CD4-positive, alpha-beta T cell treated with Interleukin-1 beta for 1 hour (primary cell): ENCODE measurements at places on chromosomes 12 and 14.

DNA sequence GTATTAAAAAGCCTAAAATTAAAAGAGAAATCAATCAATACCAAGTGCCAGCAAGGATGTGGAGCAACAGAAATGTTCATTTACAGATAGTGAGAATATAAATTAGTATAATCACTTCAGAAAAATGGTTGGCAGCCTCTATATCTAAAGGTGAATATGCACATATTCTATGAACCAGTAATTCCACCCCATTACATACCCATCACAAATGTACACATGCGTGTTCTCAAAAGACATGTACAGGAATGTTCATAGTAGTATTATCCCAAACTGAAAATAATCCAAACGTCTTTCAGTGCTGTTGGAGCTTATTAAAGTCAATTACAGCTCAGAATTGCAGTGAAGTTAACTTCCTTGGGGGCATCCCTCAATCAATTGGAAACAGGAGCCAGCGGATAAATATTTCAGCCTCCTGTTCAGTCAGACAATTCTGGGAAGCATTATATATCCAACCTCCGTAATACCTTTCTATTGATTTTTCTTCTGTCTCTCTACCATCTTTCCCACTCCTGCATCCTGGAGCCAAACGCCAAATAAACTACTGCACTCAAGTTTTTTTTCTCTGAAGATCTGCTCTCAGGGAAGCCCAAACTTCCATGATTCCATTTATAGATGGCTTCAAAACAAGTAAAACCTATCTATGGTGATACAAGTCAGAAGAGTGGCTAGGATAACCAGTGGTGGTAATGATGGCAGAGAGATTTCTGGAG, 45.0 kb upstream of the OR5AU1 start:
- DNase-seq: no peak

- peak; percentile 1 for DNase-seq
Observed at GRCh38 chr12:42097971-42098370, 46.7 kb downstream of the GXYLT1 start.

DNA sequence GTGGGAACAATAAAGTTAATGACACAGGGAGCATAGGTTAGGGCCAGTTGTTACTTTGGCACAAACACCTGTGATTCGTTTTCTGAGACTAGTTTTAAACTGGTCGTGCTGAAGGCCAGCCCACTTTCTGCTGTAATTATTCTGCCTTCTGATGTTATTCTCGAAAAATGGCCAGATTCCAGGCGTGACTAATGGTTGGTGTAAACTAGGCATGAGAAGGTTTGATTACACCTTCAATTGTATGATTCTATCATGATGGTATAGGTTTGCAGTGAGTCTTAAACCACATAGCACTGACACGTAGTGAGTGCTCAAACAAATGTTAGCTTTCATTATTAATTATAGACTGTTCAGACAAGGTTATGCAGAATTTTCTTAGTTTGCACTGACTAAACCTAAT, 39.0 kb downstream of the CKB start:
- no peak for DNase-seq

GRCh38 chr12:108879615-108880254, at the start of gene DAO:
Gene DAO, plus strand, starts transcription at chr12:108880092. Its CDS starts 4,915 bp downstream, at chr12:108885007.
- DNase-seq: no peak

GRCh38 chr12:14868916-14869506, 16.6 kb downstream of the MGP start:
- no peak for DNase-seq

DNA sequence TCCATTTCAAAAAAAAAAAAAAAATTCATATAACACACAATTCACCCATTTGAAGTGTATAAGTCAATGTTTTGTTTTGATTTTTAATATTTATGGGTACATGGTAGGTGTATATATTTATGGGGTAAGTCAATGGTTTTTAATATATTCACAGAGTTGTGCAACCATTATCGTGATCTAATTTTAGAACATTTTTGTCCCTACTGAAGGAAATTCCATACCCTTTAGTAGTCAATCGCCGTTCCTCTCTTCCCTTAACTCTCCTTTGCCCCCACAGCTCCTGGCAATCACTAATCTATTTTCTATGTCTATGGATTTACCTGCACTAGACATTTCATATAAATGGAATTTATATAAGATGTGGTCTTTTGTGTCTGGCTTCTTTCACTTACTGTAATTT, 92.8 kb downstream of the TRAFD1 start:
- DNase-seq: no peak

GRCh38 chr14:92978229-92979021, 55.5 kb downstream of the CHGA start:
- DNase-seq: no peak

GRCh38 chr12:84413656-84414055, 498.9 kb downstream of the SLC6A15 start:
- no peak for DNase-seq

- DNase-seq: no peak
Observed at GRCh38 chr12:101173197-101173749, 36.8 kb downstream of the SLC5A8 start.

- DNase-seq: no peak
Observed at GRCh38 chr12:12909995-12910420, 18.6 kb downstream of the GPRC5A start.

DNA sequence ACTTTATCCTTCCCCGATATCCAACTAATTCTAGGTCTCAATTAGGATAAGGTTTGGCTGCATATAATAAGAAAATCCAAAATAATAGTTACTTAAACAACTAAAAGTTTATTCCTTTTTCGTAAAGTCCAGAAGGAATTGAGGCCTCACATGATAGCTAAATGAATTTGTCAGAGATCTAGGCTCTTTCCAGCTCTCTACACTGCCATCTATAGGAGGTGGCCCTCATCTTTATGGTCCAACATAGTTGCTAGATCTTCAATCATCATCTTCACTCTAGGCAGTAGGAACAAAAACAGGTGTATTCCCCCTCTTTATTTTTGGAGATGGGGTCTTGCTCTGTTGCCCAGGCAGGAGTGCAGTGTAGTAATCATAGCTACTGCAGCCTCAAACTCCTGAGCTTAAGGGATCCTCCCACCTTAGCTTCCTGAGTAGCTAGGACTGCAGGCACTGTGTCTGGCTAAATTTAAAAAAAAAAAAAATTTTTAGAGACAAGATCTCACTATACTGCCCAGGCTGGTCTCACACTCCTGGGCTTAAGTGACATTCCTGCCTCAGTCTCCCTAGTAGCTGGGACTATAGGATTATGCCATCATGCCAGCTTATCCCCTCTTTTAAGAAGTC, 46.5 kb upstream of the SAV1 start:
- no peak for DNase-seq

DNA sequence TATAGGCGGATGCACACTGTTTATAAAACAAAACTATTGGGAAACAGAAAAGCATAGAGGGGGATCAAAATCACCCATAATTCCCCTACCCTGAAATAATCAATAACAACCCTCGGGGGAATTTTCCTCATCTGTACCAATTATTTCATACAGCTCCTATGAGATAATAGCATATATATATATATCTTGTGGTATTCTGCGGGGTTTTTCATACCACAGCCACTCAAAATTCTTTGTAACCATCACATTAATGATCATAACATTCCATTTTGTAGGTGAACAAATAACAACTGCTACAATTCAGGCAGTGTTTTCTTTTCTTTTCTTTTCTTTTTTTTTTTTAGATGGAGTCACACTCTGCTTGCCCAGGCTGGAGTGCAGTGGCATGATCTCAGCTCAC, 35.3 kb downstream of the P2RX7 start:
- no peak for DNase-seq

- no peak for DNase-seq
Observed at GRCh38 chr14:106846218-106846617, 1319.8 kb downstream of the TMEM121 start.

GRCh38 chr12:47867495-47867941, 37.3 kb downstream of the VDR start:
- DNase-seq: peak; percentile 17

DNA sequence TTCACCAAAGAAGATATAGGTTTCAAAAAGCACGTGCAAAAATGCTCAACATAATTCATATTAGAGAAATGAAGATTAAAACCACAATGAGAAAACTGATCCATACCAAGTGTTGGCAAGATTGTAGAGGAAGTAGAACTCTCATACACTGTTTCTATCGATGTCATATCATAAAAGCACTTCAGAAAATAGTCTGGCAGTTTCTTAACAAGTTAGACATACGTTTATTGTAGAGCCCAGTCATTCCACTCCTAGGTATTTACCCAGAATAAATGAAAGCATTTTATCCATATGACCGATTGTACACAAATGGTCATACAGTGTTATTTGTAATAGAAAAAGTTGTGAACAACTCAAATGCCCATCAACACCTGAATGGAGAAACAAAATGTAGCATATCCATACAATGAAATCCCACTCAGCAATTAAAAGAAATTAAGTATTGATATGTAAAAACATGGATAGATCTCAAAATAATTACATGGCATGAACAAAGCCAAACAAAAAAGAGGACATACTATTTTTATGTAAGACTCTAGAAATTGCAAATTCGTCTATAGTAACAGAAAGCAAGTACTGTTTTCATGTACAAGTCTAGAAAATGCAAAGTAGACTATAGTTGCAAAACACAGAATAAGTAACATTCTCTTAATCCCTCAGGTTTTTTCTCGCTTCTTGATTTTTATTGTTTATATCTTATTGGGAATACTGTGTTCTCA, 41.0 kb downstream of the USP15 start:
- no peak for DNase-seq

GRCh38 chr12:6394398-6394797, 10.4 kb downstream of the LTBR start:
- DNase-seq: no peak

DNA sequence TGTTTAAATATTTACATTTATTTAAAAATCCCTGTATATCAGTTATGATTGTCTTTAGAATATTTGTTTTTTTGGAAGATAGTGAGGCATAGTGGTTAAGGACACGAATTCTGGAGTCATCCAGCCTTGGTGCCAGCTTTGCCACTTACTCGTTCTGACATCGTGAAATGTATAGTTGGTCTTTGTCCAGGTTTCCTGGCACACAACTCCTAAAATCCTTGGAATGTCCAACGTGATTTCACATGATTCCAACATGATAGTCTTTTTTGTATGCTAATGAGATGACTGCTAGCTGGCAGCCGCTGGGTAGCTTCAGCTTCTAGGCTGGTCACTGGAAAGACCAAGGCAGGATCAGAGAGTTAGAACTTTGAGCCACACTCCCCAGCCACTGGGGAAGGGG, 64.8 kb downstream of the PRICKLE1 start:
- DNase-seq: no peak

DNA sequence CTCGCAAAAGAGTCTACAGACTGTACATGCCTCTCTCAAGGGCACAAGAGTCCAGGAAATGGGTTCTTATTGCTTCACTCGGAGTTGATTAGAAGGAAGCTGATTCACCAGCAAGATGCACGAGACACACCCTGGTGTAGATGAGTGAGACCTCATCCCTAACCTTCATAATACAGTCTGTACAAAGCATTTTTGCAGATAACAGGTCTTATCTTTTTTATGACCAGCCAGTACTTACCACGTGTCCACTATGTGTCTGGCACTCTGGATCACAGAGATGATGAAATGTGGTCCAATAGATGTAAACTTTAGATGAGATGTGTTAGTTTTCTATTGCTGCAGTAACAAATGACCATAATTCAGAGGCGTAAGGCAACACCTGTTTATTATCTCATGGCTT, 53.4 kb upstream of the PWP1 start:
- DNase-seq: no peak

- no peak for DNase-seq
Observed at GRCh38 chr14:82159624-82160023, 626.0 kb upstream of the SEL1L start.

DNA sequence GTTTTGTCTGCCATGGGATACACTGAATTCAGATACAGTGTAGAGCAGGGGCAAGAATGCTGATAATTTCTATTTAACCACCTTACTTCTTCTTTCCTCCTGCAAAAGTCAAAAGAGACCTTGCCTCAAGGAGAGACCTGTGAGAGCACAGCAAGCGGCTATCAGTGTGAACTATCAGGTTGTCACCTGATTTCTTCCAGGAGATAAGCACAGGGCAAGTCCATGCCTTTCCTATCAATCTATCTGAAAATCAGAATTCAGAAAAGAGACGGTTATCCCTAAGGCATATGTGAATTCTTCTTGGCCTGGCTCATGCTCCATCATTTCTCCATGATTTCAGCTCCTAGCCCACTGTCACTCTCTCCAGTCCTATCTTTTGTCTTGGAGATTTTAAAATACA, 128.9 kb upstream of the CCND2 start:
- no peak for DNase-seq

- no peak for DNase-seq
Observed at GRCh38 chr12:3964439-3964838, 91.2 kb upstream of the PARP11 start.

DNA sequence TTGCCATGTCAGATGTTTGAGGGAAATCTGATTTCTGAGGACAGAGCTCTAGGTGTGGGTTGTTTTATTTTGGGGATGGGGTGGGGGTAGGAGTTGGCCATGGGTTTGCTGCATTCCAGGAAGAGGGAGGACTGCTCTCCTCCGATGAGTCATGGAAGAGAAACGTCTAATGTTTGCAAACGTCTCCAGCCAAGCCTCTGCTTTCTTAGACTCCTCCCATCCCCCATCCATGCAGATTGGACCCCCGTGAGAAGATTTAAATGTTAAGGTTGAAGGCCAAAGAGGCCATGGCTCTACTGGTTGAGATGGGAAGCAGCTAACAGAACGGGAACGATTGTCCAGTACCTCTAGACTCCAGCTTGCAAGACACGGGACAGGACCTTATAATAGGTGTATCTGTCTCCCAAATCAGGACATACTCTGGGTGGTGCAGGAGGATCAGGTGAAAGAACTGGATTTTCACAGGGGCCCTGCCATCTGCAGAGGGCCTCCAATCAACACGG, 11.4 kb upstream of the ATP2A2 start:
- no peak for DNase-seq

DNA sequence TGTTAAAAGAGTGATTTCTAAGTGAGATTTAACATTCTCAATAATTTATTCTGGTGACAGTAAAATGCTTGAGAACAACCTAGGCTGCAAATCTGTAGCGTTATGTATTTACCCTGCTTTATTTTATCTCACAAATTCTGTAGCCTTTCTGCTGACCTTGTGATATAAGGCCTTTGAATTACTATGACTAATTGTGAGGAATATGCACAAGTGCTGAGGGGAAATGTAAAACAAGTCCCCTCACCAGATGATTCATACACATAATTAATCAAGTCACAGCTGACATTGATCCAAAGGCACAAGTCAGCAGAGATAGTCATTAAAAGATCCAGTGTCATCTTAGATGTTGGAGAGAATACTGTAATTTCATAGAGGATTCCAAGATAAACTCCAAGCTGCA, 992.7 kb upstream of the USP15 start:
- no peak for DNase-seq

DNA sequence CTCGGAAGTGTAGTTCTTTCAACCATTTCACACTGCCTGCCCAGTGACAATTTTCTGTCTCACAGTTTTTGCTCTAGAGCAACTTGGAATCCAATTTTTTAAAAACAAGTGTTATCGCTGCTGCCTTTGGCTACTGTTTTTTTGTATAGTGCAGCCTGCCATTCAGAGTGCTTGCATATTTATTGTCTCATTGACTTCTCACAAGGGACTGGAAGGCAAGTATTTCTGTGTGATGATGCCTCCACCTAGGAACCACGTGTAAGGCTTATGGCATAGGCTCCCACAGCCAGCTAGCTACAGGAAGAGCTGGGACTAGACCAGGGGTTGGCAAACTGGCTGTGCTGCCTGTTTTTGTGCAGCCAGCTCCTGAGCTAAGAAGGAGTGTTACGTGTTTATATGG, 903 bp downstream of the PARPBP start:
- DNase-seq: no peak

- no peak for DNase-seq
Observed at GRCh38 chr14:95192311-95192710, 35.0 kb upstream of the DICER1 start.
